ENCODE measurements at places on chromosomes 3 and 15.
A peak's percentile ranks its signal among the peaks of the same experiment; 100 is the strongest.

DNA sequence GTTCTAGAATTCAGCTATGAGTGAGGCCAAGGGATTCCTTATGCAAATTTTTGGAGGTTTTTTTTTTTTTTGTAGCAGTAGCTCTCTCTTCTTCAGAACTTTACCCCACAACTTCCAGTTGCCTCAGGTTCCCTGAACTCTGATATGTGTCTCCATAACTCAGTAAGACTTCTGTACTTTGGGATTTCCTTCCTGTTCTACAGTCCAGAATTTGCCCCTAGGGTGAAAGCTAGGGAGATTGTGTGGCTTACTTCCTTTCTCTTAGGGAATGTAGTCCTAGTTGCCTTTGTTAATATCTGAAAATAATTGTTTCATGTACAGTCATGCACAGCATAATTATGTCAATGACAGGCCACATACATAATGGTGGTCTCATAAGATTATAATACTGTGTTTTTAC lies 30.8 kb downstream of the LRRC28 start:
- no peak for DNase-seq

- DNase-seq: no peak
Measured at GRCh38 chr3:8210882-8211341, 290.7 kb upstream of the LMCD1 start.

DNA sequence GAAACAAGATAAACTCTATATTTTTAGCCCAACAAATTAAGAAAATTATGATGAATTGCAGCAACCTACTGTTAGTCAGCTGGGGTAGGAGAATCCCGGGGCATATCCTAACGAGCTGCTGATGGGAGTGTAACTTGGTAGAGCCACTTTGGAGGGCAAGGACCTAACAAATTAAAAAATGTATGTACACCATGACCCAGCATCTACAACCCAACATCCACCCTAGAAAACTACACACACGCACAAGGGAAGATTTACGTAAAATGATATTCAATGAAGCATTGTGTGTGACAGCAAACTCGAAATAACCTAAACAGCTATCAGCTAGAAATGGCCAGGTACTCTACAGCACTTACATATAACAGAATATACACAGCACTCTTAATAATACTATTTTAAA lies 1.9 kb downstream of the BCL2A1 start:
- DNase-seq: no peak

DNA sequence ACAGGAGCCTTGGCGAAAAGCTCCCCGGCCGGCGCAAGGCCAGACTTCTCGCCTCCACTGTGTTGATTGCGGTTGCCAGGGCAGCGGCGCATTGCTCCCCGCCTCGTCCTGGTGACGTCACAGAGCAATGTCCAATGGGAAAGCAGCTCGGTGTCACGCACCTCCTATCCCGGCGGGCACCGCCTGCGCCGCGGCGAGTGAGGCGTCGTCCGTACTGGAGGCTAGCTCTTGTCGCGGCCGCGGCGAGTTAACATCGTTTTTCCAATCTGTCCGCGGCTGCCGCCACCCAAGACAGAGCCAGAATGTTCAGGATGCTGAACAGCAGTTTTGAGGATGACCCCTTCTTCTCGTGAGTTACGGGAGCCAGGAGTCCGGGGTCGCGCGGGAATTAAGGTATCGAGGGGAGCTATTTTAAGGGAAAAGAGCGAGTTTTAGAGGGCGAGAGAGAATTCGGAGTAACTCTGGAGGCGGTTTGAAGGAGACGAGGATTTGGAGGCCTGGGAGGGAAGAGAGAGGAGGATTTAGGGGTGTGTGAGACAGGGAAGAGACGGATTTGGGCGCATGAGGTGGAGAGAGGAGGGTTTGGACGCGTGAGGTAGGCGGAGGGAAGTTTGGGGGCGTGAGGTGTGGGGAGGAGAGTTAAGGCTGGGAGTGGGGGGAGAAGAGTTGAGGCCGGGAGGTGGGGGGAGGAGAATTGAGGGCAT lies at the start of gene MLF1:
Gene MLF1 (plus strand): TSS at position 196 of the 704 bp plus-strand sequence. CDS start 107 bp downstream, at position 303.
- DNase-seq: peak; percentile 82

GRCh38 chr15:59171067-59171397 lies 35.6 kb upstream of the LDHAL6B start:
- DNase-seq: no peak

- DNase-seq: no peak
Measured at GRCh38 chr3:175885231-175885766, 1026.2 kb downstream of the NAALADL2 start.

GRCh38 chr3:99626417-99626788 lies 12.0 kb upstream of the COL8A1 start:
- DNase-seq: no peak

DNA sequence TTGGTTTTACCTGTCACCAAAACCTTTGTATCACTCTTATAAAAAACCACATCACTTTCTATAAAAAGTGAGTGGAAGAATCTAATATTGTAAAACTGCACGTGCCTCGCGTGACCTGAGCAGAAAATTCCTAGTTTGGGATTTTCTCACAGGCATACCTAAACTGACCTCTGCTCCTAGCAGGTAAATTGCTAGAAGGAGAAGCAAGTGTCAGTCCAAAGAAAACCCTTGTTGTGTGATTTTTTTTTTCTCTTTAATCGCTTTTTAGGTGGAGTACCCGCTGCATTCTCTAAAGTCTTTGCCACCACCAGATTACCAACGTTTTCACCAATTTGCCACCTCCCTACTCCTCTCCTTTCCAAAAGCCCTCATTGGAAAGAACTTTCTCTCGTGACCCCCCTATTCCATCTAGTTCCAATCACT lies 534 bp upstream of the UBE2E1 start:
- no peak for DNase-seq

DNA sequence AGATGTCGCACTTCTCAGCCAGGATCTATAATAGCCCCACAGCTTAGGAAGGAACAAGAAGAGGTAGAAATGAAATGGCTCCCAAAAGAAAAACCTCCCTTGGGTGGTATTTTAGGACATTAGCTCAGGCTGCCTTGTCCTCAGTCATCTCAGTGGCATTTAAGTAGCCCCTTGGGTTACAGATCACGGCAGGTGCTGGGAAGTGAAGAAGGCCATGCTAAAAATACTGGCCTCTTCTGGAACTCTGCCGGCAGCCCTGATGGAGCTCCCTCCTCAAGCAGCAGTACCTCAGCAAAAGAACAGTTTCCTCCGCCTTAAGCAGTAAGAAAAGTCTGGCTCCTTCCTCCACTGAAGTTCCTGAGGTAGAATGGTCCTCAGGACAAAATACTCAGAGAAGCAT lies 7.3 kb upstream of the TPM1 start:
- DNase-seq: no peak

DNA sequence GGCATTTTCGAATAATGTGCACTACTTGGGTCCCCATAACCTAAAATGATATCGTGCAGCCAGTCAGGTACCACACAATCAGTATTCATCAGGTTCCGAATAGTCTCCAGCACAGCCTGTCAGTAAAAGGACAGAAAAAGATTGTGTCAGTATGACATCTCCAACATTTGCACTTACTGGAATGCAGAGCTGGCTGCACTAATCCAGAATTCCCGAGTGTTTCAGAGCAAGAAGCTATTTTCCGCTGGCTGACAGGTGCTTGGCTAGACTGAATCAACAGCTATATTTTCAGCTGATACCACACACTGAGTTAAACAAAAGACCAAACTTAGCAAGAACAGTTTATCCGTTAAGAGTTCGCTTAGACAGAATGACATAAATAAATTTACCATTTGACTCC lies 68.8 kb downstream of the AQR start:
- DNase-seq: no peak

GRCh38 chr3:73432023-73432705 lies 192.6 kb downstream of the PDZRN3 start:
- no peak for DNase-seq

GRCh38 chr15:70400766-70401541 lies 303.2 kb upstream of the TLE3 start:
- DNase-seq: no peak

DNA sequence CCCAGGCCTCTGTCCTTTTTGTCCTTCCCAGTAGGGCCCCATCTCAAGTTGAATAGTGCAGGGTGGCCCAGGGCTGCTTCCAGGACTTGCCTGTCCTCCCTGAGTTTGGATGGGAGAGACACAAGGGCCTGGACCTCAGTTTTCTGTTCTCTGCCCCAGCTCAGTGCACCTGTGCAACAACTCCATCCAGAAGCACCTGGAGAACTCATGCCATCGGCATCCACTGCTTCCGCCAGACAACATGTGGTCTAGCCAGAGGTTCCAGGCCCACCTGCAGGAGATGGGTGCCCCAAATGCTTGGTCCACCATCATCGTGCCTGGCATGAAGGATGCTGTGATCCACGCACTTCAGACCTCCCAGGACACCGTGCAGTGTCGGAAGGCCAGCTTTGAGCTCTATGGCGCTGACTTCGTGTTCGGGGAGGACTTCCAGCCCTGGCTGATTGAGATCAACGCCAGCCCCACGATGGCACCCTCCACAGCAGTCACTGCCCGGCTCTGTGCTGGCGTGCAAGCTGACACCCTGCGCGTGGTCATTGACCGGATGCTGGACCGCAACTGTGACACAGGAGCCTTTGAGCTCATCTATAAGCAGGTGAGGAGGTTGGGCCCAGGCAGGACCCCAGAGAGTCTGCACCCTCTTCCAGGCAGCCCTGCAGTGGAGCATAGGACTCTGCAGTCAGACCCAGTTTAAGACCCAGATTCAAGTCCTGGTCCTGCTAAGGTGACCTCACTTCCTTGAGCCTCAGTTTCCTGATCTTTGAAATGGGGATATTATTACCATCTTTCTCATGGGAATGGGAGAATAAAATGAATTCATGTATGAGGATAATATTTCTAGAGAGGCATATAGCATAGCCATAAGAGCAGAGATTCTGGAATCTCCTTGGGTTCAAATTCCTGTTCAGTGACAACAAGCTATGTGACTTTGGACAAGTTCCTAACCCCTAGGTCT lies 14.7 kb downstream of the RPUSD3 start:
- no peak for DNase-seq

DNA sequence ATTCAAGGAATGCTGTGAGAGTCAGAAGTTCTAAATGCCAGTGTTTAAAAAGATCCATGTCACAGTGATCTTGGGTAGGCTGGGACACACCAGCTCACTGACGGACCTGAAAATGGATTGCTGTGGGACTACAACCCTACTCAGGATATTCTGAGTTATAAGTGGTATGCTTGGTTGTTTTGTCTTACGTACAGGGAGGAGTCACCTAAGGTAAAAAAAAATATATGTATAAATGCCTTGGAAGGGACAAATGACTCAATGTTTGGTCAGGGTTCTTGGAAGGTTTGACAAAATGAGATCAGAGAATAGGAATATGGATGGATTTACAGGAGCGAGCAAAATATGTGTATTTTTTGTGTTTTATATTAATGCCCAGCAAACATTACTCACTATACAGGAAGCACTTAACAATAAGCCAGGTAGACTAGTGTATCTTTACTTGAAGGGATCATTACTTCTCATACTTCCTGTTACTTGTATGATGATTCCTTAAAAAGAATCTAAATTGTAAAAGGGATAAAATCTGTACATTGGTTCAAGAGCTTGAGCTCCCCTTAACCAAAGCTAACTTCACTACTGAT lies 767.3 kb downstream of the GBE1 start:
- no peak for DNase-seq

GRCh38 chr3:114721864-114722263 lies 425.2 kb downstream of the ZBTB20 start:
- DNase-seq: no peak

GRCh38 chr3:18527691-18528090 lies 102.6 kb upstream of the SATB1 start:
- no peak for DNase-seq

DNA sequence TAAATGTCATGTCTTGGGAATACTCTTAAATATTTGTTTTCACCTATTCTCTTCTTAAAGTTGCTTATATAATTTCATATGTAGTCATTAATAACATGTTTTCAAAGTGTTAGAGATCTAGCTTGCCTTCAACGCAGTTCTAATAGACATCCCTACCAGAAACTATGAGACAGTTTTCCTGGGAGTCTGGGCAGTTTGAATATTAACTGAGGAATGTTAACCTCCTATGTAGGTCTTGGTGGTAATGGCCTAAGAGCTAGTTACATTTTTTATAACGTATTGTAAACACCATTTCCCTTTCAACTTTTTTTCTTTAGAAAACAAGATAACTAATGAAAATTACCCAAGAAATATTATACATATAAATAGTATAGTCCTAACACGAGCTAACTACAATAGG lies 328.2 kb downstream of the TIGIT start:
- DNase-seq: no peak

GRCh38 chr3:193641440-193641775 lies 48.4 kb downstream of the OPA1 start:
- no peak for DNase-seq

- DNase-seq: no peak
Measured at GRCh38 chr3:50425911-50426310, 66.6 kb upstream of the TMEM115 start.

- DNase-seq: no peak
Measured at GRCh38 chr15:68935400-68935937, 5.1 kb downstream of the SPESP1 start.

DNA sequence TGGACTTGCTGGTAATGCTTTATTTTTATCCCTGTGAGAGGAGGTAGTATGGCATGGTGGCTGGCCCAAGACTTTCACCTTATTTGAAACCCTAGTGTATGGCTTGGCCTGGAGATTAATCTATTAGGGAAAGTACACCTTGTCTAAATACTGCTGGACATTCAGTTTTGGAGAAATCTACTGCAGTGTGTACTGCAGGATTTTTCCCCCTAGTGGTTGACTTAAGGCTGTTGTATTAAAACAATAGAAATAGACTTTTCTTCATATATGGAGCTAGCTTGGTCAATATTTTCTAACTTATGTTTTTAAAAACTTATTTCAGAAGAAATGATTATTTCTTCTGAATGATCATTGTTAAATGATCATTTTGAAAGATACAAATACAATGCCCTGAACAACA lies 13.9 kb upstream of the SLITRK3 start:
- DNase-seq: no peak

- no peak for DNase-seq
Measured at GRCh38 chr15:101113114-101114005, 138.5 kb downstream of the CHSY1 start.

DNA sequence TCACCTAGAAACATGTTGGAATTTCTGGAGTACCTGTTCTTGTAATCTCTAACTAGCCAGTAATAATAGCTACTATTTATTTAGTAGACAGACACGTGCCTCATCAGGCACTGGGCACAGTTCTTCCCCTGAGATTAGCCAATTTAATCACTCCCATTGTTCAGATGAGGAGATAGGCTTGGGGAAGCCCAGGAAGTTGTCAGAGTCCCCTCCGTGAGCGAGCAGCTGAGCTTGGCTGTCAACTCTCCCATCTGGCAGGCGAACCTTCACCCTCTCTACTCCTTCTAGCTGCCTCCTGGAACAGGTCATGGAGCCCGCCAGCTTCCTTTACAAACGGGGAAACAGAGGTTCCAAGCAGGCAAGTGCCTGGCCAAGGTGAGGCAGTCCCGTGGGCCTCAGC lies 31.1 kb upstream of the FGD5 start:
- DNase-seq: no peak

- DNase-seq: no peak
Measured at GRCh38 chr3:112119962-112120836, 12.8 kb downstream of the GCSAM start.

GRCh38 chr3:133890972-133891644 lies 4.6 kb downstream of the RAB6B start:
- DNase-seq: no peak

- DNase-seq: no peak
Measured at GRCh38 chr3:140051019-140051957, 116.3 kb downstream of the CLSTN2 start.

Data from stimulated activated naive B cell treated with anti-CD40 and anti-IgM and Interleukin-4, amounts not matched to agents 10 μg/mL and 1 μg/mL and 100 μg/mL, for 72 hours (primary cell).